G401 (cell line): ENCODE measurements at places on chromosomes 7 and 10. TPM values are rescaled to one million over a fixed set of nuclear protein-coding genes. Genes with fewer than 3 reads are reported as not detected.

Gene FKBP6
- total RNA-seq: not detected in 2 replicates

Gene RBP3
- total RNA-seq: not detected in 2 replicates

Gene NKX1-2
- total RNA-seq: 0.06 and 0.68 TPM in 2 replicates

Gene TMEM184A
- total RNA-seq: 0.49 and 1.8 TPM in 2 replicates

Gene METTL27
- total RNA-seq: not detected in 2 replicates

Gene SORBS1
- 0.18 TPM in 1 of 2 replicates, not detected in the other for total RNA-seq

Gene RTKN2
- 3.1 and 4.5 TPM in 2 replicates for total RNA-seq

Gene TYW1B
- 0.61 and 0.80 TPM in 2 replicates for total RNA-seq

Gene CALHM2
- total RNA-seq: 0.68 and 2.0 TPM in 2 replicates

DNA sequence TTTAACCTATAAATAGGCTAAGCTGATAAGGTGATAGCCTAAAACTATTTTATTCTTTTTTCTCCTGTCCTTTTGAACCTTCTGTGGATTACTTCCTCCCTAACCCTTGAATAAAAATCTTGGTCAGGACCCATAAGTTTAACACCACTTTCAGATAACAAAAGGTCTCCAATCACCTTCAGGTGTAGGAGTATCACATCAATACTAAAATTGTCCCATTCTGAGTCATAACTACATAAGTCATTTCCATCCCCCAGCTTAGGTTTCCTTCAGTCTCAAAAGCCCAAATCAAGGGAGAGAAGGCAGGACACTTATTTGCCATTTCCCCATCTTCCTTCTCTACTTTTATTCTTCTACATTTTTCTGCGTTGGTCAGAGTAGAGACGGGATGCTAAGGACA lies 56.9 kb upstream of the WNT16 start:
- no peak for DNase-seq

GRCh38 chr7:12067156-12067831 lies 143.8 kb upstream of the TMEM106B start:
- DNase-seq: peak; percentile 38

GRCh38 chr7:87152897-87153641 lies 816 bp downstream of the DMTF1 start:
- DNase-seq: peak; percentile 49

DNA sequence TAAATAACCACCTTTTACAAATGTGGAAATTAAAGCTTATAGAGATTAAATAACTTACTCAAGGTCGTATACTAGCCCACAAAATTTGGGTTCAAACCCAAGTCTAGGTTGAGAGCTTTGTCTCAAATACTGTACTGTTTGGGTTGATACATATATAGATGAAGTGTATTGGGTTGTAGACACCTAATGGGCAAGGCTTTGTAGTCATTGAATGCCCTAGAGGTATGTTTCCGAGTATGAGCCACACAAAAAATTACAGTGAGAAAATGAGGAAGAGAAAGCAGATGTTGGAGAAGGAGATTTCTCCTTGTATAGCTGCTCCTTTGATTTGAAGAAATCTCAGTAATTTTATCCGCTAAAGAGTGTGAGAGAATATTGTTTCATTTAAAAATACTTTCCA lies 60.6 kb downstream of the C1GALT1 start:
- DNase-seq: no peak

DNA sequence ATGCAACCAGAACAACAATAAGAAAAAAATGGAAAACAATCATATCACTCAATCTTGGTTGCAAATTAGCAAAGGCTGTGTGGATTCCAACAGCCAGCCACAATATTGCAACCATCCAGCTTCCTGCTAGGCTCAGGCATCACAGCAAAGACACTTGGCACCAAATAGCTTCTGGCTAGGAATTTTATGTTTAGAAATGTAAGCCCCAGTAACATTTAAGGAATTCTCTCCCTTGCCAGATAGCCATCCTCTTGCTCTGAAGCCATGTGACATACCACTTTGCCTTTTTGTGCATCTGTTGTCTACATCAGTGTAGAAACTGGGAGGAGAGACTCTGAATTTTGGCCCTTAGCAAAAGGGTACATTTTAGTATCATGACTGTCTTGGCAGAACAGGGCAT lies 22.2 kb downstream of the MKX start:
- no peak for DNase-seq

- DNase-seq: peak; percentile 72
These were observed 23.4 kb upstream of the DMTF1 start for GRCh38 chr7:87128861-87129267.

DNA sequence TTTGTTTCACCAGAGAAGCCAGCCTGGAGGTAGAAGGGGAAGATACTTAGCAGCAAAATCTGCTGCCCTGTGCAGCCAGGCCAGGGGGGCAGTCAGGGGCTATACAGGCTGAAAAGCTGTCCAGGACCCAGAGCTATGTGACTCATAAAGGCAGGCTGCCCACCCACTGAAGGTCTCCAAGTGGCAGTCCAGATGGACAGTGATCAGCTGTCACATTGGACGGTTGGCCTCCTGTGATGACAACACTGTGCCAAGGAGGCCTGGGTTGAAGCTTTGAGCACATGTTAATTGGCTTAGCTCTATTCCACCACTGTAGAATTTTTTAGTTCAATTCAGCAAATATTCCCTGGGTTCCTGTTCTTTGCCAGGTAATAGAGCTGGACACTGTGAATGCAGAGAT lies 577.3 kb upstream of the GALNT17 start:
- peak; percentile 79 for DNase-seq
